ENCODE measurements at places on chromosomes 3 and 15.
A peak's percentile ranks its signal among the peaks of the same experiment; 100 is the strongest.

DNA sequence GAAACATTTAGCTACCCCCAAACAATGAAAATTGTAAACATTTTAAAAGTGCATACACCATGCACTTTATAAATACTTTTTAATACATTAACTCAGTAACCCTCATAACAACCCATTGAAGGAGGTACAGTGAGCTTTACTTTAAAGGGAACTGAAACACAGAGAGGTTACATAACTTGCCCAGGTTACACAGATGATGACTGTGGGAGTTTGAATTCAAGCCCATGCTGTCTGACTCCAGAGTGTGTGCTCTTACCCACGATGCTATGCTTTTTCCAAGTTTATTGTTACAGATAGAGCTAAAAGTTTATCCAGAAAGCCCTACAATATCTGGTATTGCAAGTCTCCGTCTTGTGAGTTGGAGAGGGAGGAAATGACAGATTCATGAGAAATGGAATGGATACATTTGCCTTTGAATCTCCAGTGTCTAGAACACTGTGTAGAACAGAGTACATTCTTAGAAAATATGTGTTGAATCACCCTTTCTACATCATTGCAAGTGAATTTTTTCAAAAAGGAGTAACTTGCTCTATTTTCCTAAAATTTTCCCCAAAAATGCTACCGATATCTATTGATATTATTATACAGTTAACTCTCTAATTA is 428.3 kb downstream of the NAALADL2 start:
- DNase-seq, result no peak

DNA sequence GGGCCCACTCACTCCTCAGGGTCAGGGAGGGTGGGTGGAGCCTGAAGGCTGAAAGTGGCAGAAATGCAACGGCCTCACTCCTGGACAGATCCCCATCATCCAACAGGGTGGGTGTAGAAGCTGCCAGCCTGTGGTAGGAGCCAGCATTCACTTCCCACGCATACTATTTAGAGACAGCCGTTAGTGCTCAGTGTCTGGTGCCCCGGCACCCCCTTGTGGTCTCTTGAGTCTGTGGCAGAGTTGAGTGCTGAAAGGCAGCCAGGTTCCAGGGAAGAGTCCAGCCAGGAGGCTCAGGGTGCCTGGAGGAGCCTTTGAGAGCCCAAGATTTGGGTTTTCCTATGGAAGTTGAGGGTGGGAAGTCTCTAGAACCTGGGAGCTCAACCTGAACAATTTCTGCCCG is 2.1 kb upstream of the GNAT1 start:
- no peak for DNase-seq

GRCh38 chr3:114394551-114394950 is 100.7 kb downstream of the TIGIT start:
- no peak for DNase-seq

GRCh38 chr3:151404316-151404715 is 19.8 kb upstream of the P2RY12 start:
- DNase-seq, result no peak

DNA sequence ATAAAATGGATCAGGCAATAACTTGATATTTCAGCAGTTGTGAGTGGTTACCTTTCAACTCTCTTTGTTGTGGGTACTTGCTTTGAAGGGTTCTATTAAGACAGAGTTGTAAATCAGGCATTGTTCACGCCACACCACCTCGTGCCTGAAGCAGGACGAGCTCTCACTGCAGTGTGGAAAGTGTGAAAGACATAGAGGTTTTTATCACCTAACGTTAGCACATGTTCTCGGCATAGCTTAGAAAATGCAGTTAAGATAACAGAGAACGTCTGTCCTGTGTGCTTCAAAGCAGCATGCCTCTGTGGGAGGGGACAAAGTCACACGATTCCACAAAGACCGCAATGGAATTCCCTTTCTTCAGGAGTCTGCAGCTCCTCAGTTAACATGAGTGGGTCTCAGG is 7.8 kb downstream of the ADAMTS17 start:
- no peak for DNase-seq

DNA sequence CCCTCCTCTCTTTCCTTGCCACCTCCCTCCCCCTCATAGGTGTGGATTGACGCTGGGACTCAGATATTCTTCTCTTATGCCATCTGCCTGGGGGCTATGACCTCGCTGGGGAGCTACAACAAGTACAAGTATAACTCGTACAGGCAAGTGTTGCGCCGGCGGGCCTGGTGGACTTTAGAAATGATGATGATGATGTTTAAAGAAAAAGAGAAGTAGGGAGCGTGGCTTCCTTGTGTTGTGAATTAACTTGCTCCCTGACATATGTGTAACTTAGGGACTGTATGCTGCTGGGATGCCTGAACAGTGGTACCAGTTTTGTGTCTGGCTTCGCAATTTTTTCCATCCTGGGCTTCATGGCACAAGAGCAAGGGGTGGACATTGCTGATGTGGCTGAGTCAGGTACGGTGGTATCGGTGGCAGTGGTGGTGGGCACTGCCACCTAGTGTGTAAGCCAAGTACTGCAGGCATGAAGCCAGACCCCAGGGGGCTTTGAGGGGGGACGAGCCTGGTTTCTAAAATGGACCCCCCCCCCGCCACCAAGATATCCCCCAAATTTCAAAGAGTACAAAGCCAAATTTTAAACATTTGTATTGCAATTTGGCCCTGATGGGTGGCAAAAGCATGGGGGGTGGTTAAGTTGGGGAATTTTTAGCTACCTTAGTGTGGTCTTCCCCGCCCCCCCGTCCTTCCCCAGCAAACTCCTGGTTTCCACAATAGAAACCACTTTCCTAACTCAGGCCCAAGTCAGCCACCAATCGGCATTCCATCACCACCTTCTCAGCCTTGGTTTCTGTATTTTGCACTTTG is 65.6 kb downstream of the SLC6A6 start:
- peak; percentile 10 for DNase-seq

- DNase-seq, result no peak
Measured at GRCh38 chr3:158569794-158570193, 1.2 kb upstream of the MLF1 start.

DNA sequence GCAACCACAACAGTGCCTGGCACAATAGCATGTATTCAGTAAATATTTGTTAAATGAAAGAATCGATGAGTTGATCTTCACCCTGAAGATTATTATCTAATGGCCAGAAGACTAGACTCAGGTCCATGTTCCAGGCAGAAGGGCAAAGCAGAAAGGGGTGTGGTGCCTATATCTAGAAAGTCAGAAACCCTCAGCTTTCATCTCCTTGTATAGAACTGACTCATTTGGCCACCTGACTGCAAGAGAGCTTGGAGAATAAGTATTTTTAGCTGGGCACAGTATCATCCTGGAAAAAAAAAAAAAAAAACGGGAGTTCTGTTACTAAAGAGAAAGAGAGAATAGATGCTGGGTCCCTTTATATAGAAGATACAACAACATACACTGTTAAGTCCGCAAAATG is 69.7 kb upstream of the SPRED1 start:
- DNase-seq, result no peak

DNA sequence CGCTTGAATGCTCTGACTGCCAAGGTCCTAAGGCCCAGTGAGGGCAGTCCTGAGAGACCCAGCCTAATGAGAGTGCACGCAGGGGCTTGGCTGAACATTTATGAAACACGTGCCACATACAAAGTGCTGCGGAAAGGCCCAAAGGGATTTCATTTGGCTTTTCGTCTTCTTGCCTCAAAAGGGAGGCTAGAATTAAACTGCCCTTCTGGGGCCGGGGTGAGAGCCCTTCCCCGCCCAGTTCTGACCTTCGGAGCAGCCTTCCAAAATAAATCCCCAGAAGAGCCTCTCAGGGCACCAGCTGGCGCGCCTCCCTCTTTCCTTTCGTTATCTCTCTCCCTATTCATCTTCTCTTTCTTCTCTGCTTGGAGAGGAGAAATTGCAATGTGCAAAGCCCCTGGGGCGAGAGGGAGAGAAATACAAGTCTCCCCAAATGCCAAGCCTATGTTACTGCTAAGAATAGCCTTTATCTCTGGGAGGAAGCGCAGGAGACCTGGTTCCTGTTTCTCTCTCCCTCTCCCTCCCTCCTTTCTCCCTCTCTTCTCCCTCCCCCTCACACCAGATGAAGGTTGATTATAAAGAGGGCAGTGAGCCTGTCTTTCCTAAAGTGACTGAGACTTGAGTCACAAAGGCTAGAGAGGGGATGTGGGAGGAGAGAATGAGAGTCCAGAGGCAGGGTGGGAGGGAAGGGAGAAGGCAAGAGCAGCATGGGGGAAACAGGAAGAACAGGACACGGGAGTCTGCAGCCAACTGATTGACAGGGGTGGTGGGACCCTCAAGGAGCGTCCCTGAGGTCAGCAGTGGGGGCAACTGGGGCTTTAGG is 36.7 kb upstream of the NDUFB4 start:
- DNase-seq, result no peak

- DNase-seq, result no peak
Measured at GRCh38 chr3:151538456-151539393, 77.9 kb upstream of the IGSF10 start.

GRCh38 chr3:33543601-33544000 is 103.4 kb upstream of the UBP1 start:
- no peak for DNase-seq

- DNase-seq, result no peak
Measured at GRCh38 chr3:96434651-96435050, 379.7 kb upstream of the EPHA6 start.

- DNase-seq, result no peak
Measured at GRCh38 chr3:67685499-67685898, 31.1 kb upstream of the SUCLG2 start.

DNA sequence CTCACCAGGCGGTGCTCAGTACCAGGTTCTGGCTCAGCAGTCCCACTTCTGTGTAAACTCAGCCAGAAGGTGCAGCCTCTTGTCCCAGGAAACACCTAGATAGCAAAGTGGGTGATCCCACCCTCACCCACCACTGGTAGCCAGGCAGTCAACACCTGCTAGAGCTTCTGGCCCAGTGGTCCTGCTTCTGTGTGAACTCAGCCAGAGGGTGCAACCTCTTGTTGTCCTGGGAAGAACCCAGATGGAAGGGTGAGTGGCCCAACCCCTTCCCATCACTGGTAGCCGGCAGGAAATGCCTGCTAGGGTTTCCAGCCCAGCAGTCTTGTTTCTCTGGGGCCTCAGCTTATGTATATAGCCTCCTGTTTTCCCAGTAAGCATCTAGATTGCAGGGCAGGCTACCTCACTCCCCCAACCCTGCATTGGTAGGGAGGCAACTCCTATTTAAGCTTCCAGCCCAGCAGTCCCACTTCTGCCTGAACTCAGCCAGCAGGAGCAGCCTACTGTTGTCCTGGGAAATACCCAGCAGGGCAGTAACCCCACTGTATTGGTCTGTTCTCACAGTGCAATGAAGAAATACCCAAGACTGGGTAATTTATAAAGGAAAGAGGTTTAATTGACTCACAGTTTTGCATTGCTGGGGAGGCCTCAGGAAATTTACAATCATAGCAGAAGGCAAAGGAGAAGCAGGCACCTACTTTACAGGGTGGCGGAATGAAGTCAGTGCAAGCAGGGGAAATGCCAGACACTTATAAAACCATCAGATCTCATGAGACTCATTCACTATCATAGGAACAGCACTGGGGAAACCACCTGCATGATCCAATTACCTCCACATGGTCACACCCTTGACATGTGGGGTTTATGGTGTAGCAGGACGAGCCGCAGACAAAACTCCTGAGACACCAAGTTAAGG is 110.6 kb downstream of the DTWD1 start:
- DNase-seq, result no peak

DNA sequence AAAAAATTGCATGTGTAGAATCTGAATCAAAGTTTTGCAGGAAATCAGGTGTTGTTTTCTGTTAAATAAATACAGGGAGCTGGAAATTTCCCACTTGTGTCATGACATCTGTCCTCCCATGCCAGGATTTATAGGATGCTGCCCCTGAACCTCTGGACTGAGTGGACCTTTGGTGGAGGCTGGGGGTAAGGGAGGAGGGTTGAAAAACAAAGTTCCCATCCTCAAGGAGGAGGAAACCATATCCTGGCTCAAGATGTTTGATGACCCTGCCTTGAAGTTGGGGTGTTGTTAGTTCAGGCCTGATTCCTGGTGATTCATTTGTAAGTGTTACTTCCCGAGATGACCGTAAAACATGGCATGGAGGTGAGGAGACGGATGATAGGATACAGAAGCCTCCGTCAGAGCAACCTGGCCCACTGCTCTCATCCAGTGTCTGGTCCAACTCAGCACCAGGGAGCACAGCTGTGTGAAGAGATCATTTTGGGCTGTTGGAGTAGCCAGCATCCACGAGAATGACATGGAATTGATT is 223.6 kb downstream of the CACNA2D3 start:
- DNase-seq, result no peak

GRCh38 chr3:46090161-46090591 is 62.9 kb upstream of the XCR1 start:
- DNase-seq, result no peak

DNA sequence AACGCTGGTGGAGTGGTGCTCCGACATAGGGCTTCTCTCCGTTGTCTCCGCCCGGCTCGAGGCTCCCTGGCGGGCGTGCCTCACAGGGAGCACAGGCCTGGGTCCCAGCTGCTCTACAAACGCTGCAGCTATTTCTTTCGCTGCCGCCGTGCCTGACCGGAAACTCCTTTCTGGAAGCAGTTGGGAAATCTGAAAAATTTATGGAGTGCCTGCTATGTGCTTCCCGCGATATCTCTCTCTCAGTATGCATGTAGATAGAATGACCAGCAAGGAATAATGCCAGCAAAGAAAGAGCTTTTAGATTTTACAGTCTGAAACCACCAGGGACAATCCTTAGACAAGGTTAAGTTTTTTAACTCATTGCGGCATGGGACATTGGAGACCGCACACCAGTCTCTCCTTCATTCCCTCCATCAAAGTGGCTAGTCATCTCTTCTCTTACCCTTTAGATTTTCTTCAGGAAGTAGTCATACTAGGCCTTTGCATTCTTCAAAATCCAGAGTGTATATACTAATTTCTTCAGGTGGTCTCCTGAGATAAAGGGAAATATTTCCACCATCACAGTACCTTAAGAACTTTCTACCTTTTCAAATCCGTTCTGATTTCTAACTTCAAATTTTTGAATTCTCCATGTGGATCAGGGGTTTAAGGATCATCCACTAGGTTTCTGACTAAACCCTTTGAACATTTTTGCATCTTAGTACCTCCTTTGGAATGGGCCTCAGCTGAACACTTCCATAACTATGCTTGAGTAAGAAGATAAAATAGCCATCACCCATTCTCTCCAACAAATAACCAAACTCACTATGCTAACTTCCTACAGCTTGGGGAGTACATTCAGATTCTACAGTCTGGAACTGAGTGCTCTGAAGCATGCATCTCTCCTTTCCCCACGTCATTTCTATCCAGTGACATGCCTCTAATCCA is 1.1 kb upstream of the NPHP3 start:
- DNase-seq, result no peak

GRCh38 chr3:104556372-104557078 is 810.2 kb upstream of the ALCAM start:
- DNase-seq, result no peak

- no peak for DNase-seq
Measured at GRCh38 chr15:65349338-65349737, 28.5 kb downstream of the IGDCC3 start.

- DNase-seq, result no peak
Measured at GRCh38 chr3:152213203-152213602, 55.5 kb upstream of the MBNL1 start.

- no peak for DNase-seq
Measured at GRCh38 chr15:42732095-42732827, 4.7 kb downstream of the CDAN1 start.

GRCh38 chr15:78204351-78205309 is 29.7 kb downstream of the ACSBG1 start:
- no peak for DNase-seq

- DNase-seq, result no peak
Measured at GRCh38 chr3:57354768-57355167, 62.3 kb upstream of the ASB14 start.

- no peak for DNase-seq
Measured at GRCh38 chr3:155554777-155555451, 190.0 kb downstream of the PLCH1 start.

All from stimulated activated naive CD4-positive, alpha-beta T cell treated with Interleukin-2 at 50 U/mL for 16 hours (primary cell).